Endothelial cell (in vitro differentiated cells): ENCODE measurements at places on chromosomes 2 and 18.

- DNase-seq: no peak
Observed at GRCh38 chr2:222823183-222823930, 37.5 kb upstream of the ACSL3 start.

- DNase-seq: no peak
Observed at GRCh38 chr2:237943395-237944094, 23.3 kb upstream of the UBE2F start.

DNA sequence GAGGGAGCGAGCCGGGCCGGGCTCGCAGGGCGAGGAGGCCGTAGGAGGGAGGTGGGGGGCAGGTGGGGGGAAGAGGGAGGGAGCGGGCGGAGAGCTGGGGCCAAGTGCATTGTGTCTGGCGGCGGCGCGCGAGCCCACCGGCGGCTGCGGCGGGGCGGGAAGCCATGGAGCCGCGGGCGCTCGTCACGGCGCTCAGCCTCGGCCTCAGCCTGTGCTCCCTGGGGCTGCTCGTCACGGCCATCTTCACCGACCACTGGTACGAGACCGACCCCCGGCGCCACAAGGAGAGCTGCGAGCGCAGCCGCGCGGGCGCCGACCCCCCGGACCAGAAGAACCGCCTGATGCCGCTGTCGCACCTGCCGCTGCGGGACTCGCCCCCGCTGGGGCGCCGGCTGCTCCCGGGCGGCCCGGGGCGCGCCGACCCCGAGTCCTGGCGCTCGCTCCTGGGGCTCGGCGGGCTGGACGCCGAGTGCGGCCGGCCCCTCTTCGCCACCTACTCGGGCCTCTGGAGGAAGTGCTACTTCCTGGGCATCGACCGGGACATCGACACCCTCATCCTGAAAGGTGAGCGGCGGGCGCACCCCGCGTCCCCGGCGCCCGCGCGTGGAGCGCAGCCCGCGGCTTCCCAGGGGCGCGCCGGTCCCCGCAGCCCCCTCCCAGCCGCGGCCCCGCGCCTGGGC, at the start of gene TMEM178A:
TMEM178A (plus strand) TSS at position 107 of the 680 bp plus-strand sequence; CDS start at position 165, 58 bp downstream.
- DNase-seq: peak; percentile 41

DNA sequence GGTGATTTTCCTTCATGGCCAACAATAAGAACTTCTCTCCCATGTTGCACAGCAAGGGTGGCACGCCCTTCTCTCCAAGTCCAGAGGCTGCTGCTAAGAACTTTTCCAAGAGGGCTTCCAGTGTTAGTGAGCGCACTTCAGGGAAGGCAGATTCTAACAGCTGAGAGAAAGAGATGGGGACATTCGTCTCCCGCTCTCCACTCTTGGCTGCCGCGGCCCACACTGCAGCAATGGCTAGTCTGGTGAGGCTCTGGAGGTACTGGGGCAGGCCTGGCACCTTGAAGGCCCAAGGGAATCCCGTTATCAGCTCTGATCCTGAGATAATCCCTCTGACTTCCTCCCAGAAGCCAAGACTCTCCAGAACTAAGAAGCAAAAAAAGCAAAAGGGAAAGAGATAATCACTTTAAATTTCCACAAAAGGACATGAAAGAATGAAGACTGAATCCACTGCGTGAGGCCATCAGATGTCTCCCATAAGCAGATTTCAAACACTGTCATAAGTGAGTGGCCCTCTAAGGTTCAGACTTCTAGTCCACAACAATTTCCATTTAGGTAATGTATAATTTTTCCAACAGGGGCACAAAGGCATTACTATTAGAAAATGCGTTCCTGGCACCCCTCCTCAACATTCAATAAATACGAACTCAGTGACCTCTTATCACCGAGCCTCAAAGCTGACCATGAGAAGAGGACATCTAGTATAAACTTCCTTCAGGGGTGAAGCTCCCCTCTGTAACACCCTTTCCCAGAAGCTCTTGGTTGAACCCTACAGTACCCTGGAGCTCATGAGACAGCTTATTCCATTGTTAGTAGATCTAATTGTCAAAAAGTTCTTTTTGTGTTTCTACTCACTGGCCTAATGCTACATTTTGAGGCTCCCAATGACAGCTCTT, 66.7 kb upstream of the ZFP36L2 start:
- no peak for DNase-seq

GRCh38 chr2:152221839-152222238, 46.3 kb upstream of the STAM2 start:
- DNase-seq: no peak

- no peak for DNase-seq
Observed at GRCh38 chr2:20168048-20168726, 56.7 kb downstream of the SDC1 start.

DNA sequence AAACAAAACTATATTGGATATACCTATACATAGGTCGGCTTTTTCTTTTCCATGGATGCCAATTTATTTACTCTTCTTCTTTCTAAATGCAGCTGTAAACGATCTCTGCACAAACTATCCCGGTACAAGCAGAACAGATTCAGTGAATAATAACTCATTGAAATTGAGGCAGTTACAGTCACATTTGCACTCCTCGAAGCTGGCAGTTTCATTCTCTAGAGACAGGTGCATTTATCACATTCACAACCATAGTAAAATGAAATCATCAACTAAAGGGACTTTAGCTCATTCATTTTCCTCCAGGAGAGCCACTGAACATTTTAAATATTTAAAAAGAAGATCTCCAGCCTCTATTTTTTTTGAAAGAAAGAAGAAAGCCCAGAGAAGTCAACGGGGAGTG, 551.7 kb downstream of the LRP1B start:
- DNase-seq: no peak

GRCh38 chr18:31835528-31836133, 75.0 kb upstream of the SLC25A52 start:
- DNase-seq: no peak

- no peak for DNase-seq
Observed at GRCh38 chr2:235577404-235578330, 83.8 kb downstream of the AGAP1 start.

DNA sequence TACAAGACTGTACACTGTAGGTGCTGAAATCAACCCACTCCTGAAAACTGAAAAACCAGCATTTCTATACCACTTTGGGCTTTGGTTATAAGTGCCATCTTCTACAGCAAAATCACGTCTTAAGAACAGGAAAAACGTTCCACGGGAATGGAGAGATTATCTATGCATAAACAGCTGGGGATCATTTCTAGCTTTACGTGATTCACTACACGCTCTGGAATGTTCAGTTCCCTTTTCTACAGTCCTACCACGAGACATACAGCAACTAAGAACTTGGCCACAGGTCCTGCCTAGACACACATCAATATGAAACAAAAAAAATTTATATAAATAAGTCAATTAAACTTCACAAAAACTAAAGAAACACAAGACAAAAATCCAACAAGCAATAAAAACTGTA, 3.6 kb downstream of the CXCR4 start:
- no peak for DNase-seq
